ENCODE measurements at places on chromosomes 3 and 15.

DNA sequence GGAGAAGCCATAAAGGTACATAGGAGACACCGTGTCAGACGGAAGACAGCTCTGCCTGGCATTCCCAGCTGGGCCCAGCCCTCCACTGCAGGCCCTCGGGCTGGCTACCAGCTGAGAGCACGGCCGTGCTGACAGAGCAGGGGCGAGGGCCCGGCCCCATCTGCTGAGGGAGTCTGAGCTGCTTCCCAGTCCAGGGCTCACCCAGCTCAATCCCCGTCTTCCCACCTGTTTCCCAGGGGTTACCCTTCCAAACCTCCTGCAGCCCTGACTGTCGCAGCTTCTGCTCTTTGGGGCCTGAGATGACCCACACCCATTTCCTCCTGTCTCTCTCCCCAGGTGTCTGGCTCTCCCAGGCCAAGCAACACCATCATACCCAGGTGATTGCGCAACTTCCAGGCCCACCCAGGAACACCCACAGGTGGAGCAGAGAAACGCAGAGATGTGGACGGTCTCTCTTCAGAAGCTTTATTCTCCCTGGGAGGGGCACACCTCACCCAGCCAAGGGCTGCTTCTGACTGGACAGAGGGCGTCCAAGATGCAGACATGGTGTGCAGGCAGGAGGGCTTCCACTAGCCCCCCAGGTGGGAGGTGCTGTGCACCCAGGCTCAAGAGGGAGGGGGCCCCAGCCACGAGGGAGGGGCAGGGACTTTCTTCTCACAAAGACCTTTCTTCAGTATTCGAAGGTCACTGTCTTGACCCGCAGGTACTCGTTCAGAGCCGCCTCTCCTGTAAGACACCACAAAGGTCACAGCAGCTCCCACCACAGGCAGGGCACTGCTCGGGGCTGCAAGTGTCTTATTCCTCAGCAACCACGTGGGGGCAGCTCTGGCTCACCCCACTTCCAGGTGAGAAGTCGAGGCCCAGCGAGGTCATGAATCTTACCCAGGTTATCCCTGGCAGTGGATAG, 19.4 kb upstream of the SLC41A3 start:
- no peak for DNase-seq

DNA sequence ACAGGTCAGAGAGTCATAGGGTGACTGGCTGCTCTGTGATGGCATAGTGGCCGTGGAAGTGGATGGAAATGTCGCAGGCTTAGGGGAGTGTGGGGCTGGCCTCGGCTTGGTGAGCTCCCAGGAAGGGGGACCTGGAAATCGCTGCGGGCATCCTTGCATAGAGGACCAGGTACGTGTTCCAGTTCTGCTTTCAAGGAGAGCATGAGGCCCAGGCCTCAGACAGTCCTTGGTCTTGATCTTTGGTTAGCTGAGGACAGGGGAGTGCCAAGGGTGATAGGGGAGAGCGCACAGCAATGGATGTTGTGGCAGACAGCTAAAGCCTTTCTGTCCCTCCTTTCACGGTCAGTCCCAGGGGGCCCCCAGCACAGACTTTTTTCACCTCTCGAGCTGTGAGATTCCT, 110.5 kb downstream of the SNRPN start:
- no peak for DNase-seq

- no peak for DNase-seq
Observed at GRCh38 chr3:114841515-114841914, 305.6 kb downstream of the ZBTB20 start.

DNA sequence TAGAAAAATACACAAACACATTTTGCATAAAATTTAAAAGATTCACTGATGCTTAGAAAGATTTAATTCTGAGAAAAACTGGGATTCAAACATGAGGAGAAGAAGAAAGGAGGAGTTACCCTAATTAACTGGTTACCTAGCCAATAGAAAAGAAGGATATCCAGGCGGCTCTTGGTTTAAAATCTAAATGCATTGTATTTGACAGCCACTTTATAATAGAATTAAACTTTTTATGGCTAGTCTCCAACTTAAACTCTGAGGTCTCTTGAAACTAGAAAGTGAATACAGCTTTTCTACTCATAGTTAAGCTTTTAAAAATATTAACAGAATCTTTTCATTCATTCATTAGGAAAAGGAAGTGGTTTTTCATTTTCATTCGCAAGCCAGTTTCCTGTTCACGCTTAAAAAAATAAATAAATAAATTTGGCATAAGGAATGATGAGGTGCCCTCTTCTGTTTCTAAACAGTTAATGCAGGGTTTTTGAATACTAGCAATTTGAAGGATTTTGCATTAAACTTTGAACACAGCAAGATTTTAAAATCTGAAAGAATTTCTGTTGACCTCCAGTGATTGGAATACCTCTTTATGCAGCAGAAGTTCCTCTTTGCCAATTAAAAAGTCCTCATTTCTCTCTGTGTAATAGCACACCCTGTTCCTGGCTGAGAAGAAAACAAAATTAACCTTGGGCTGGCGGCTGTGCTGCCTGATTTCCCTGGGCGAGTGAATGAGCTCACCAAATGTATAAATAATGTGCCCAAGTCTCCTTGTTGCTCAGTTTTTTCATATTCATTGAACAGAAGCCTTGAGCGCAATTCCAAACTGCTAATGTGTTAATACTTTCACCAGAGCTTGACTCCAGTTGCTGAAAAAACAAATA, 105.1 kb downstream of the ZMAT3 start:
- peak; percentile 18 for DNase-seq

- no peak for DNase-seq
Observed at GRCh38 chr3:136171097-136171542, 25.0 kb downstream of the MSL2 start.

DNA sequence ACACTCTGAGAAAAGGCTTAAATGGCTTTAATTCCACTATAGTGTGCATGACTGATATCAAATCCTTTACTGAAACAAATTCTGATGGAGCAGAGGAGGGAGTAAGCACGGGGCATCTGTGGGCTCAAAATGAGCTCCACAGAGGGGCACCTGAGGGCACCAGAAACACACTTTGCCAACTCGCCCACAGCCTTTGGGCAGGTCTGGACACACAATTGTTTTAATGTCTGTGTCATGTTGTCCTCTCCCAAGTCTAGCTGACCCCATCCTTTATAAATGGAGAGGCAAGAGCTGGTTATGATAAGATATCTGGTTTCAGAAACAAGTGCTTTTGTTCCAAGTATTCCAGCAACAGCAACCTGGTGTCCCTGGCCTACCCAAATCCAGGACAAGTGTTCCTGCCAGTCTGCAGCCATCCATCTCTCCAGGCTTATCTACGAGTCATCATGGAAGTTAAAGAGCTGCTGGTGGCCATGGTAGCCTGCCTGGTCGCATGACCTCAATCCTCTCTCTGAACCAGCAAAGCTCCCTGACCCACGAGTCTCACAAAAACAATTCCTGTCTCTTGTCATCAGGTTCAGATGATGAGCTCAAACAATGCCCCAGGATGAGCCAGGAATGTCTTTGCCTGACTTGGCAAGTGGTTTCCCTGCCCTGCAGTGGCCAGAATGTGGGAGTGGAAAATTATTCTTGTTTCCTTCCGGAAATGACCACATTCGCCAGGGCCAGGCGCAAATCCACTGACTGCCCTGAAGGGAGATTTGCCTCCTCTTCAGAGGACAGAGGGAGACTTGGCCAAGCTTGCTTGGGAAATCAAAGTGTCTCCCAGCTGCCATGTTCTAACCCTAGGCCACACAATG, 64.4 kb upstream of the TPM1 start:
- no peak for DNase-seq

- no peak for DNase-seq
Observed at GRCh38 chr3:126360714-126361060, 3.5 kb upstream of the KLF15 start.

- DNase-seq, result peak; percentile 6
Observed at GRCh38 chr3:16101295-16102186, 72.9 kb upstream of the GALNT15 start.

GRCh38 chr3:178367817-178368617, 168.2 kb upstream of the KCNMB2 start:
- no peak for DNase-seq

GRCh38 chr3:177538048-177538749, 340.9 kb upstream of the TBL1XR1 start:
- DNase-seq, result no peak

DNA sequence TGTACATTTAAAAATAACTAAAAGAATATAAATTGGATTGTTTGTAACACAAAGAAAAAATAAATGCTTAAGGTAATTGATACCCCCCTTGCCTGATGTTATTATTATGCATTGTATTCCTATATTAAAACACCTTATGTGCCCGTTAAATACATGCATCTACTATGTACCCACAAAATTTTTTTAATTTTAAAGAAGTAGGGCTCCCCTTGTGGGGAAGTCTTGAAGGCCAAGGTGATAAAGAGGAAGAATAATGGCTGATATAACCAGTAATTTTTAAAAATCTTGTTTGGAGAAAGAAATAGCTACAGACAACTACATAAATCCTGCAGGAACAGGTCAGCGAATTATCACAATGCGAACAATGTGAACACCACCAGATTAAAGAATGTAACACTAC, 451.7 kb upstream of the ARHGEF26 start:
- DNase-seq, result no peak

DNA sequence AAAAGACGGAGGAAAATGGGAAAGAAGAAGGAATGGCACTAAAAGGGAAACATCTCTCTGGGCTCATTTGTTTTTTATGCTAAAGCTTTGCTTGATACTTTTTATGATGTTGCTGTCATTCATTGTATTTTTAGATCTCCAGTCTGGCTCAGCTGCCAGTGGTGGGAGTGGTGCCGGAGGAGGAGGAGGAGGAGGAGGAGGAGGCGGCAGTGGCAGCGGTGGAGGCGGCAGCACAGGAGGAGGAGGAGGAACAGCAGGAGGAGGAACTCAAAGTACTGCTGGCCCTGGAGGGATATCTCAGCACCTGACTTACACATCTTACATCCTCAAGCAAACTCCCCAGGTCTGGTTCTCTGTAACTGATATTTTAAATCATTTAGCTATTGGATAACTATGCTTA, 49.6 kb downstream of the MAP6D1 start:
- DNase-seq, result no peak

- no peak for DNase-seq
Observed at GRCh38 chr3:127018306-127018828, 35.5 kb downstream of the PLXNA1 start.

- DNase-seq, result no peak
Observed at GRCh38 chr15:90883976-90884718, at the start of gene FES. Gene FES (plus strand): TSS chr15:90884504. CDS start chr15:90885046, 542 bp downstream.

GRCh38 chr3:126972866-126973265, 10.0 kb upstream of the PLXNA1 start:
- no peak for DNase-seq

DNA sequence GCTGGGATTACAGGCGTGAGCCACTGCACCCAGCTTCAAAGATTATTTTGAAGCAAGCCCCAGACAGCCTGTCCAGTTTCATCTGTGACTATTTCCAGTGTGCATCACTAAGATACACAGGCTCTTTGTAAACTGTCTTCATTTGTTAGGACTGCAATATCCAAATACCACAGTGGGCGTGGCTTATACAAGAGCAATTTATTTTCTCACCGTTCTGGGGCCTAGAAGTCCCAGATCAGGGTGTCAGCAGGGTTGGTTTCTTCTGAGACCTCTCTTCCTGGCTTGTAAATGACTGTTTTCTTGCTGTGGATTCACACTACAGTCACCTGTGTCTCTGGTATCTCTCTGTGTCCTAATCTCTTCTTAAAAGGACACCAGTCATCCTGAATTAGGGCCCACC, 59.7 kb downstream of the RLBP1 start:
- no peak for DNase-seq

DNA sequence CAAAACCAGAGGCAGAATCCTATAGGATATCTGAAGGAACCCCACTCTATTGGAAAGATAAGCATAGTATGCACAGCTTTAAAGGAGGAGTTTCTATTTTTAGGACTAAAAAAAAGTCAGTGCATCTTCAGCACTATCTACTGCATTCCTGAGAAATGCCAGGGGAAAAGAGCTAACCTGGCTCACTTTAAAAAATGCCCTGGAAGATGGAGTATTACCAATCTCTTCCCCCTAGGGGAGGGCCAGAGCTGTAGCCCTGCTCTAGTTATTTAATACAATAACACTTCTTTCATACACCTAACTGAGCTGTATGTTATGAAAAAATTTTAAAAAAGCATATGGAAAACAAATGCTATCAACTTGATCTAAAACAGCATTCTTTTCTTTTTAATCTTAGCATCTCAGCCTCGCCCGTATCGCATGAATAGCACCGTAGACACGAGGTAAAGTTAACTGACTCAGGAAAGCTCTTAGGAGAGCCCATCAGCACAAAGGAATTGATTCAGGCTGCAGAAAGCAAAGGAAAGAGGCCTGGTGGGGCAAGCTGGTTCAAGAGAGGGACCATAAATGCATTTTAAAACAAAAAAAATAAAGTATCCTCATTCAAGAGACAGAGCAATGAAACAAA, 50.2 kb downstream of the TGM4 start:
- no peak for DNase-seq

DNA sequence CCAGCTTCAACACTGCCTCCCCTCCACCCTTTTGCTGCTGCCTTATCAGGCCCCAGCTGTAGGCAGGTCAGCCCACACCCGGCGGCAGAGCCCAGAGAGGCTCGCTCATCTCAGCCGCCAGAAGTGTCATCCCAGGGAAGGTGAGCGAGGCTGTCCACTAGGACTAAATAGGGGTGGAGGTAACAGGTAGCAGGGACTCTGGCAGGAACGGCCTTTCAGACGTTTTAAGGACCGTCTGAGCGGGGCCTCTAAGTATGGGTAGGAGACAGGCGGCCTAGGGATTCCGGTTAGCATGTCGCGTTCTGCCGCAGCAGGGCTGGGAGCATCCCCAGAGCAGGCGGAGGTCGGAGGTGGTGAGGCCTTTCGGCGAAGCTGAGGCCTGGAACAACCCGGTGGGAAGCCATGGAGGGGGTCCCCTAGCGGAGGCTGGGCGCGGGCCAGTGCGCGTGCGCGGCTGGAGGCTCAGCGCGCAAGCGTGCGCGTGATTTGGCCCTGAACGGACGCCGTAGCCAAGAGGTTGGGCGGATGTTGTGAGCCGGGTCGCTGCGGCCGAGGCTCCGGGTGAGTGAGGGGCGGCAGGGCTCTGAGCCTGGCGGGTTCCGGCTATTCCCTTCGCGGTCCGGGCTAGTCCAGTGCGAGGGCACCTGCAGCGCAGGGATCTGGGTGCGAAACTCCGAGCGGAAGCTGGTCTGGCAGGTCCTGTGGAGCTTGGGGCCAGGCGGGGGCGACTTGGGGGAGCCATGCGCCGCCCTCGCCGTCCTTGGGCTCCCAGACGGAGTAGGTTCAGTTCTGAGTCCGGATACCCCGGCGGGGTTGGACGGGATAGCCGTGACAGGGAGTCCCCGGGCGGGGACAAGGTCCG, at the start of the genes MST1 and RNF123:
TSS of gene MST1 (minus strand) at position 429 of the 862 bp plus-strand sequence. CDS start 783 bp downstream, outside the sequence.
TSS of gene RNF123 (plus strand) at position 512 of the 862 bp plus-strand sequence. CDS start 1,609 bp downstream, outside the sequence.
- no peak for DNase-seq

DNA sequence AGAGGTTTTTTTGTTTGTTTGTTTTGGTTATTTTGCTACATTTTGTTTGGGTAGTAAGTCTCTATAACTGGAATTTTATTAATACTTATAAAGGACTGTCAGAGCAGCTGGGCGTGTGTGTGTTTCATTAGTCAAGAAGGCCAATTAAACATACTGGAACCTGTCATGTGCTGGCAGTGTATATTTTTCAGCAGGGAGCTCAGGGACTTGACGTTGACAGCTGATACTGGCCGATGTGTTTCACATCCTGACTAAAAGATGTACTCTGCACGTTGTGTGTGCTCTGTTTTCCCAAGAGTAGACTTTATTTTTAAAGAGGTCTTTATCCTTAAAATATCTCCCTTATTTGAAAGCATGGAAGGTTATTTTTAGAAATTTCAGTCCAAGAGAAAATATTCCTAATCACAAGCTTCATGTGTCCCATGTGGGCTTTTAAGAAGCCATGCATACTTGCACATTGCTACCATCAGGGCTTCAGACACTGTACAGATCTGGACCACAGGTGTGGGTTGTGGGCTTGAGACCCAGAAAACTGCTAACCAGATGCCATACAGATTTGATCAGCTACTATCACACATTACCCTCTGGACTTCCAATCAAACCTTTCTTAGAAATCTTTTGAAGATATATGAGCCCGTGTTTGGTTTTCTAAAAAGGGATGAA, 135.9 kb downstream of the FEZF2 start:
- no peak for DNase-seq
